ENCODE measurements at places on chromosomes 11 and 22.

GRCh38 chr11:82229341-82229740 is 504.3 kb downstream of the FAM181B start:
- DNase-seq, result no peak

GRCh38 chr11:6312106-6312505 is 8.2 kb downstream of the CAVIN3 start:
- no peak for DNase-seq

DNA sequence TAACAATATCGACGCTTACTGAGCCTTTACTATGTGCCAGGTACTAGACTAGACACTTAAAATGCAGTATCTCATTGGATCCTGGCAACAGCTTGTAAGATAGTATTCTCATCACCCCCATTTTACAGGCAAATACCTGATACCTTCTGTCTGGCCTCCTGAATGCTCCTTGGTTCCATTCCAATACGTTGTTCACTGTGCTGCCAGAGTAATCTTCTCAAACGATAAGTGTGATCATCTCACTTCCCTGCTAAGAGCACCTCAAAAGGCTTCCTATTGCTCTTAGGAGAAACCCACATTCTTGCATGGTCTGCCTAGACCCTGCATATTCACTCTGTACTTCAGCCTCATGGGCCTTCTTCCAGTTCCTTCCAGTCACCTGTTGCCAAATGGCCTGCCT is 1.3 kb upstream of the NRIP3 start:
- no peak for DNase-seq

GRCh38 chr11:60345489-60345888 is 18.4 kb downstream of the MS4A6E start:
- DNase-seq, result no peak

DNA sequence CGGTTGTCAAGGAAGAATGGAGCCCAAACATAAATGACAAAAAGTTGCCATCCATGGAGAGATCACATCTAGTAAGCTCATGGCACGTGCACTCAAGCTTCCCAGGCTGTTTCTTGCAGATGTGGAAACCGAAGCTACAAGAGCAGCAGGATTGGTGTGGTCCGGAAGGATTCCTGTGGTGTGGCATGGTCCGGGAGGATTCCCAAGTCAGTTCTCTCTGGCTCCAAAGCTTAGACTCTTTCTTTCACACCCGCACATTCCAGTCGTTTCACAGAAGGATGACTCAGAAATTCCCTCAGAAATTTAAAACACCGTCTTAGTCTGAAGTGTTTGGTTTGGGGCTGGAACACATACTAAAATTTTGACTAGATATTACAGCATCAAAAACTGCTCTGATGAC is 78.0 kb upstream of the DRD2 start:
- no peak for DNase-seq

All from upper lobe of left lung (tissue), 6 donors.